ENCODE measurements at places on chromosomes 7 and 10.

DNA sequence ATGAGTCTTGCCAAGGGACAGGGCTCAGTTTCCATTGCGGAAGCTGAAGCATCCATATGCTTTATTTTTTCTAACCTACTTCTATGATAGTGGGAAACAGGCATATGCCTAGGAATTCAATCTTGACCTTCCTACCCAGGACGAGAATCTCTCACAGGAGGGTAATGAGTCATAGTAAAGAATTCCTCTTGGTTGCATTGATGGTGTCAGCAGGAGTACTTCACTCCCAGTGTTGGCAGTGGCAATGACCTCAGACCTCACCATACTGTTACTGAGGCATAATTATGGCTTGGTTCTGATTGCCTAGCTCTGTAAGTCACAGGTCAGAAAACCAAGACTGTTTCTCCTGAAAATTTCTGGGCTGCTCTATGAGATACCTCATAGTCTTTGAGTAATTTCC lies 552.9 kb downstream of the ARL4A start:
- no peak for DNase-seq

DNA sequence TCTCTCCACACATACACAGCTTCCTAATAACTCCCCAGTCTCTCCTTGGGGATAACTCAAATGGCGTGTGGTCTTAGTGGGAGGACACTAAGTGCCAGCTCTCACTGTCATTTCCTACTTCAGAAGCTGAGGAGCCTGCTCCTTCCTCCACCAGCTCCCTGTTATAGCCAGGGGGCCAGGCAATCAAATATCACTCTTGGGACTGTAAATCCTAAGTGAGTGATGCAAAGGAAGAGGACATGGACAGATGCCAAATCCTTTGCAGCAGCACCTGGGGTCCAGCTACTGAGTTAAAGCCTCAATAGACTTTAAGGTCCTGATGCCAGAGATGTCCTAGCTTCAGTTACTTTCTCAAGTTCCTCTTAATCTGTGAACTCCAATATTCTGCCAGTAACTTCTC lies 34.1 kb downstream of the SEM1 start:
- DNase-seq, result no peak

DNA sequence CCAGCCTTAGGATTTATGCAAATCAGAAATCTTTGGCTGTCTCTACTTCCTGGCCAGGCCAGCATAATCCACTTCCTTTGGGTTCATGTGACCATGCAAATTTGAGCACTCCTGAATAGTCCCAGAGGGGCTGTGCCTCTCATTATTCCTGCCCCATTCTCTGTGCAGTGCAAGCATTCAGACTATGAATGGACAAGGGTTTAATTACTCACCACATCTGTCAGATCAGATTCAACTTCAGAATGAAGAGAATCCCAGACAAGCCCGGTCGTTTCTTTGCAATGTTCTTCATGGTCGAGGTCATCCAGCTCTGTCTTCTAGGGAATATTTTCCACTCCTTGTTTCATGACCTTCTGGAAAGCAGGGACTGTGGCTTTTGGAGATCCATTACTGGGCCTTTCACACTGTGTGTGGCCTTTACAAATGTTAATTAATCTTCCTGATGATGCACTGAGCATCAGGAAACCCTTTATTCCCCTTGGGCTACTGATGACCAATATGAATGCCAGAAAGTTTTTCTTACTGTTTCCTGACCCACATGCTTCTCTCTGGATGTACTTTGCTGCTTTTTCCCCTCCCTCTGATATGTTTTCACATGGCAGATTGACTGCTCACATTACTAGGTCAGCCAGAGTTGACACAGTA lies 217.6 kb upstream of the TCF7L2 start:
- no peak for DNase-seq

- DNase-seq, result no peak
These were observed 36.7 kb downstream of the SPAM1 start for GRCh38 chr7:123961771-123962170.

DNA sequence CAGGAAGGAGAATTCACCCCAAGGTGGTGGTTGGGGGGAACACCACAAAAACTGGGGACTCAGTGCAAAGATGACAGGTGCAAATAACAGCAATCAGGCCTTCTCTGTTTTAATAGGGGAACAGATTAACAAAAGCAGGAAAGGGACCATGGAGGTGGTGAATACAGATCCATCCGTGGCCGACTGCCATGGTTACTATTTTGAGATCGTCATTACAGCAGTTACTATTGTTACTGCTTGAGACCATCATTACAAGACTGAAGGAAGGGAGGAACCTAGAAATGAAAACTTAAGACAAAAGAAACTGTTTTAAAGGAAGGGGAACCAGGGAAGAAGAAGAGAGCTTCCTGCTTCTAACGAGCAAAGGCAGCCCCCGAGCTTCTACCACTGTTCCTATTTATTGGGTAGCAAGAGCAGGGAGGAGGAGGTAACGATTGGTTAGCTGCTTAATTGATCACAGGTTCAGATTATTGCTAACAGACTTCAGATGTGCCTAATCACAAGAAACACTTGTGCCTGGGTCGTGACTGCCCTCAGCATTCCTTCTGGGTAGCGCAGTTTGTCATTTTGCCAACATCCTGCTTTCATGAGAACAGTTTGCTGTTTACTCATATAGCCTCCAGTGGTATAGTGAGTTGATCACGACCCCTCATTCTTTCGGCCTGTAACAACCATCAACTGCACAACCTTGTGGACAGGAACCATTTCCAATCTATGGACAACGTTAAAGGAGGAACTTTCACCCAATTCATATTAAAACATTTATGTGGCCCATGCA lies 216.3 kb downstream of the CHCHD3 start:
- peak; percentile 15 for DNase-seq

DNA sequence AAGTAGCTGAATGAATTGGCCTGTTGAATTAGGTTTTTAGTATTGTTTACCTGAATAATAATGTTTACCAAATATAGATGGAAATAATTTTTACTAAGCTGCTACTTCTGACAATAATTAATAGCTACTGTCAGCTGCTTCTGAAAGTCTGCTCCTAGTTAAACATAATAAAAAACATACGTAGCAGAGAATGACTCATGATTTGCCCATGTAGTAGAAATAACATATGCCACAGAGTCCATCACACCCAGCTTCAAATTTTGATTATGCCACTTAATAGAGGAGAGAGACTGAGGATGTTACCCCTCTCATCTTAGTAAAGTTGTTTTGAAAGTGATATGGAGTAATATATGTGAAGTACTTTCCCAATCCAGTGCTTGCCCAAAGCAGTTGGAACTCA lies 57.6 kb upstream of the MDFIC start:
- no peak for DNase-seq

GRCh38 chr7:43484678-43485395 lies 98.1 kb upstream of the STK17A start:
- DNase-seq, result no peak

DNA sequence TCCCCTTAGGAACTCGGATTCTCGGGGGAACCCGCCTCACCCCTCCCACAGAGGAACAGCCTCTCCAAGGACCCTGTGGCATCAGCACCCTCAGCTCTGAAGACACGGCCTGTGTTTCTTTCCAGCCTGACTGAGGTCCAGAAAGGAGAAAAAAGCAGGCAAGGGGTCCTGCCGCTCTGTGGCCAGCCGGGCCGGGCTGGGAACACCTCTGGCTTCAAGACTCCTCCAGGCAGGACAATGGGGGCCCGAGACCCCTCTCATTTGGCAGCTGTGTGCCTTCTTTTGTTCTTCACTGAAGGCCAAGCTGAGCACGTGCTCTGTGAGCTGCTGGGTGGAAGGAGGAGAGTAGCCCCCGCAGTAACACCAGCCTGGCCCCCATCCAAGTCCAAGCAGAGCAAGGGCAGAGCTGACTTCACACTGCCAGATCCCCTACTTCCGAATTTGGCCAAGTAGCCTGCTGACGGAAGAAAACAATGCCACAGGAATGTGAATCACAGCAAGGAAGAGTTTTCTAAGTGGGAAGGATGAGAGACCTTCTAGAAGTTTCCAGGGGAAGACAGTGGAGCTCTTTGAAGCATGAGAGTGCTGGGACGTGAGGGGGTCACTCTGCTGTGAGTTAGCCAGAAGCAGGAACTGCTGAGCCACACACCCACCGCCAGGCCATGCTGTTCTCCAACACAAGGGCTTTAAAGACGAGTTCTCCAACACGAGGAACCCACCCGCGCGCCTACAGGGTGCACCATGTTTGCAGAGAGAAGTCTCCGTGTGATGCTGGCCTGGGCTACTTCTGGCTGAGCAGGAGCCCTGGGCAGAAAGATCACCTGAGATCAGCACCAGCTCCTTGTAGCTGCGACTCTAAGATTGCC lies 3.1 kb downstream of the CNPY1 start:
- no peak for DNase-seq

GRCh38 chr7:68682910-68683309 lies 915.4 kb upstream of the AUTS2 start:
- DNase-seq, result no peak

DNA sequence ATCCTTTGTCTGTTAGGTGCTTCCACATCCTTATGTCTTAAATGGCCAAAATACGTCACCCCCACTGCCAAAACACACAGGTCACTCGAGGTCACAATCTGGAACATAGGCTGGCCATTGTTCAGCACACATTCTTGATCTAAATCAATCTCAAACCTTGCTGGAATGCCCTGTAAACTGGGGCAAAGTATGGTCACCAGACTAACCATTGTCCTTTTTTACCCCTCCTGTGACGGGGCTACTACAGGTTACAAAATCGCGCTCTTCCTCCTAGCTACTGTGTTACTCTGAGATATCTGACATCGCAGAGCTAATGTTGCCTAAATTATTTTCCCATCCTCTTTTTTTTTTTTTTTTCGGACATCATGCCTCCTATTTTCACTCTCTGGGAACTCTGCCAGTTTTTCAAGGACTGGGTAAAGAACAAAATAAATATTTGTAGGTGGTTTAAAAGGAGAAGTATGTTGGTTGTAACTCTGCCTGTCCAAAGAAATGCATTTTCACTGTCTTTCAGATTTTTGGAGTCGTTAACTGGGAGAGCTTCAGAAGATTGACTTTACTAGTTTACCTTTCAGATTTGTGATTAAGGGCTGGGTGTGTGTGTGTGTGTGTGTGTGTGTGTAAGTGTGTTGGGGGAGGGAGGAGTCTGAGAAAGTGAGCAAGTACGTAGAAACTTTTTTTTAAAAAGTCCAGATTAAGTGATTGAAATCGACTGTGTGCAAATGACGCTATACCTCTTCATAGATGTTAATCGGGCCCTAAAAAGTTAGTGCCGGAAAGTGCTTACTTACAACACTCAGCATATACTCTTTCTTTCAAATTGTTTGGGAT lies 942 bp upstream of the KIAA1217 start:
- peak; percentile 35 for DNase-seq

GRCh38 chr7:20310963-20311742 lies 19.5 kb upstream of the ITGB8 start:
- DNase-seq, result no peak

DNA sequence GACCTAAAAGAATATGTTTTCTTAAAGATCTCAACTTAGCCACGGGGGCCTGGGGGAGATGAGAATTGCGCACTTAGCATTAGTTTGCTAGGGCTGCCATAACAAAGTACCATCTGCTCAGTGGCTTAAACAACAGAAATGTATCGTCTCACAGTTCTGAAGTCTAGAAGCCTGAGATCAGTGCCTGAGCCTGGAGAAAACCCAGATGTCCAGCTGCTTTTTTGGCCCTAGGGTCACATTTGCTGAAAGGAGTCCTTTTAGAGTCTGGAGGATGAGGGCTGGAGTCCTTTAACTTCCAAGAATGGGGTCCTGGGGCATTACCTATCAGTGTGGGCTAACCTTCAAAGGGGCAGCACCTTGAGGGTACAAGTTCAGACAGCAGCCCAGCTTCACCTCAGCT lies 48.2 kb downstream of the SMURF1 start:
- peak; percentile 18 for DNase-seq

- no peak for DNase-seq
These were observed 10.9 kb downstream of the EPHB6 start for GRCh38 chr7:142865766-142866165.

GRCh38 chr10:95793401-95794045 lies 37.6 kb downstream of the ENTPD1 start:
- DNase-seq, result no peak

GRCh38 chr10:69851306-69851705 lies 49.6 kb downstream of the COL13A1 start:
- no peak for DNase-seq

- no peak for DNase-seq
These were observed 186.8 kb upstream of the LRGUK start for GRCh38 chr7:133940368-133940767.

DNA sequence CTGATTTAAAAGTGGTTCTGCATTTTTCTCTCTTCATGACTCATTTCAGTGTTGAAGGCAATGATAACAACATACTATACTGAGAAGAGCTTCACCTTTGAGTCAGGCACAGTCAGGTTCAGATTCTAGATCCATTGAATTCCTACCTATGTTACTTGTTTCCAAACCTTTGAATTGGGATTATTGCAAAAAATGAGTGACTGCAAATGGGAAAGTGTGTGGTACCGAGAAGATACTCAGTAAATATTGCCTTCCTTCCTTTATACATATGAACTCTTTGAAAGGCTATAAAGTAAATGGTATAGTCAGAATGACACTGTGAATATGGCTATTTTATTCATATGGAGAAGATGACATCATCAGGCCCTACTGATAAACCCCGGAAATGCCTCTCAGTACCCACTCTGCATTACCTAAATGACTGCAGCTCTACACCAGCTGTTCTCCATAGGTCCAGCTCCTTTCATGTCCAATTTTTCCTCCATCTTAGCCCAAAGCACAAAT lies 66.7 kb upstream of the FGL2 start:
- DNase-seq, result no peak

GRCh38 chr7:124429923-124430322 lies 335.7 kb downstream of the GPR37 start:
- no peak for DNase-seq

- peak; percentile 50 for DNase-seq
These were observed 108.4 kb upstream of the ZMIZ1 start for GRCh38 chr10:78960316-78960800.

All from left ventricle myocardium inferior (tissue), 1 donor.